ENCODE measurements at places on chromosomes 12 and 14. TPM values are rescaled to one million over a fixed set of nuclear protein-coding genes. Genes with fewer than 3 reads are reported as not detected.

Gene GPR84
- polyA plus RNA-seq, result not detected

- DNase-seq, result no peak
These were observed 117.1 kb downstream of the KCNA5 start for GRCh38 chr12:5160827-5161226.

- no peak for DNase-seq
These were observed 44.7 kb upstream of the USP15 start for GRCh38 chr12:62215506-62215905.

GRCh38 chr12:53196486-53196885 is 10.6 kb downstream of the ITGB7 start:
- no peak for DNase-seq

All from naive thymus-derived CD8-positive, alpha-beta T cell (primary cell).